ENCODE measurements at places on chromosomes 4 and X. TPM values are rescaled to one million over a fixed set of nuclear protein-coding genes. Genes with fewer than 3 reads are reported as not detected.

DNA sequence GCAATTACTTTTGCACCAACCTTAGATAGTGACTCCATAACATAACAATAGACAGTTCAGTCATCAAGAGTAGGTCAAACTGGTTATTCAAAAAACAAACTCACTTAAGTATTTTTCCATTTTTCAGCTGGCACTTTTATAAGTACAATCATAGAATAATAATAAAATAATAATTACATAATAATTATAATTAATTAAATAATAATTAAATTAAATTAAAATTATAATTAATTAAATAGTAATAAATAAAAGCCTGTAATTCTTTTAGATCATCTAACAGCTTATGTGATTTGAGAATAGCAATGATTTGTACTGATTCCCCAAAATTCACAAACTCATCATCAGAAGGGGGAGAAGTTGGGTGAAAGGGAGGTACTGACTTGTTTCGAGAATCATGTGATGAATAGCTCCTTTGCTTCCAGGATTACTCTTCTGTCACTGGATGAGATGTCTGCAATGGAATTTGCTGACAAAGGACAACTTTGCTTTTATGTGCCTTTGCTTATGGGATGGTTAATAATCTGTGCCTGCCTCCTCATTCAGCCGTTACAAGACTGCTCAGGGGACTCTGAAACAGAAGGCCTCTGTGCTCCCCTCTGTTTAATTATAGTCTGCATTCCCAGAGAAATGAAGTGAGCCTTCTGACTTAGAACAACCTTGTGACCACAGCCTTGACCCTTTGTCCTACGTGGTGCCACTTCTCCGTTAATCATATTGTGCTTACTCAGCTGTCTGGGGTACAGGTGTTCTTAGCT lies 104.8 kb upstream of the ENPEP start:
- DNase-seq: peak; percentile 97

DNA sequence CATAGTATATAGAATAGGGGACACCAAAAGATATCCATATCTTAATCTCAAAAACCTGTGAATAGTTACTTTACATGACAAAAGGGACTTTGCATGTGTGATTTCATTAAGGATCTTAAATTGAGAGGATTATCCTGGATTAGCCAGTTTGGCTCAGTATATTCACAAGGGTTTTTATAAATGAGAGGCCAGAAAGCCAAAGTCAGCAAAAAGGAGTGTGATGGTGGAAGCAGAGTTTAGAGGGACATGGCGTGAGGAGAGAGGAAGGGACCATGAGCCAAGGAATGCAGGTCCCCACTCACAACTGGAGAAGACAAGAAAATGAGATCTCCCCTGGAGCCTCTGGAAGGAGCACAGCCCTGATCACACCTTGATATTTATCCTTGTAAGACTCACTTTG lies 648.5 kb upstream of the LCORL start:
- DNase-seq: no peak

GRCh38 chrX:29435396-29435795 lies 780.0 kb upstream of the MAGEB2 start:
- no peak for DNase-seq

GRCh38 chrX:100381619-100382018 lies 28.5 kb downstream of the PCDH19 start:
- DNase-seq: no peak

The FGA gene
- total RNA-seq: not detected

GRCh38 chr4:36712013-36712412 lies 430.6 kb downstream of the DTHD1 start:
- no peak for DNase-seq

GRCh38 chr4:10053635-10054453 lies 32.5 kb upstream of the SLC2A9 start:
- no peak for DNase-seq

DNA sequence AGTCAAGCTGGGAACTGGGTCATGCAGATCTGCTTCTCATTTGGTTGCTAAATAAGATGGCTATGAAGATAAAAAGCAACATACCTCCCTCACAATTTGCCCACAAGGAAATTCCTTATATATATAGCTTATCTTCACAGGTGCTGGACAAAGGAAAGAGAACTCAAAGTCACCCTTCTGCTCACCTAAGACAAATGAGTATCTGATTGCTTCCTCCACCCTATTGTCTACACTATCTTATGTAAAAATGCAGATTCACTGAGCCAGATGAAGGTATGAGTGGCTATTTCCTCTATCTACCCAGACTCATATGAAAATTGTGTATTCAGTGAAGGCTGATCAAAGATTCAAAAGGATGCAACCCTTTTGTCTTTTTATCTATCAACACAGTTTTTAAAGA lies 50.8 kb downstream of the CHM start:
- DNase-seq: no peak

GRCh38 chr4:41427931-41428600 lies 109.9 kb upstream of the LIMCH1 start:
- no peak for DNase-seq

The PDE6B gene
- total RNA-seq: 19.7 TPM

DNA sequence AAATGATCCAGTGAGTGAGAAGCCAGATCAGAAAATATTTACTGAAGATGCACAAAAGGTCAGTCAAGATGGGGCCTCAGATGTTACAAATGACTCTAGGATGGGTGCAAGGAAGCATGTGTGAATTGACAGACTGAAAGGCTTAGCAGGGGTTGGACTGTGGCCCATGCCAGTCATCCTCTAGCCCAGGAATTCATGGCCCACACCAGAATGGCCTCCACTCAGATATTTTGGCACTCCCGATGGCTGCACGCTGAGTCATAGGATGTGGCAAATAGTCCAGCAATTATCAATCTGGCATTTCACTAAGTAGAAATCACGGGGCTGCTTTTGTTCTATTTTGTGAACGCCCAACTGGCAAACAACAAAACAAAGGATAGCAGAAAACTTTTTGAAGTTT lies 406.5 kb downstream of the IQCM start:
- DNase-seq: peak; percentile 26

The SERPINA7 gene
- not detected for total RNA-seq

The ZNF518B gene
- 44.2 TPM for total RNA-seq

- DNase-seq: no peak
Measured at GRCh38 chr4:71230271-71231128, 108.3 kb upstream of the SLC4A4 start.

GRCh38 chr4:182711211-182711610 lies 206.0 kb downstream of the DCTD start:
- no peak for DNase-seq

GRCh38 chr4:99821918-99822503 lies 5.4 kb downstream of the DAPP1 start:
- DNase-seq: no peak

GRCh38 chr4:169256856-169257761 lies 13.6 kb downstream of the SH3RF1 start:
- DNase-seq: no peak

DNA sequence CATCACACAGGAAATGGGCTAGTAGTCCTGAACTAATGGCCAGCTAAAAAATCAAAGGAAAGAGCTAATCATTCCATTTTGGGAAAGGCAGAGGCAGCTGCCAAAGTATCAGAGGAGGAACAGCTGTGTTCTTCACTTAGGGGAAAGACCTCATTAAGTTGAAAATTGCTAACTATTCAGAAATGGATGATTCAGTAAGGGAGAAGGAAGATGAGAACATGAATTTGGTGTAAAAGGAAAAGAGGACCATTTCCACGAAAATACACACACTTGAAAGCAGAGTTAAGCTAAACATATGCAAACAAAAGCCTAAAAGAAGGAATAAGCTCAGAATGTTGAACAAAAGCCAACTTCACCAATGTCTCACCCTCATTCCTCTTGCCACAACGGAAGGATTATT lies 90.4 kb downstream of the PCDH19 start:
- DNase-seq: no peak

DNA sequence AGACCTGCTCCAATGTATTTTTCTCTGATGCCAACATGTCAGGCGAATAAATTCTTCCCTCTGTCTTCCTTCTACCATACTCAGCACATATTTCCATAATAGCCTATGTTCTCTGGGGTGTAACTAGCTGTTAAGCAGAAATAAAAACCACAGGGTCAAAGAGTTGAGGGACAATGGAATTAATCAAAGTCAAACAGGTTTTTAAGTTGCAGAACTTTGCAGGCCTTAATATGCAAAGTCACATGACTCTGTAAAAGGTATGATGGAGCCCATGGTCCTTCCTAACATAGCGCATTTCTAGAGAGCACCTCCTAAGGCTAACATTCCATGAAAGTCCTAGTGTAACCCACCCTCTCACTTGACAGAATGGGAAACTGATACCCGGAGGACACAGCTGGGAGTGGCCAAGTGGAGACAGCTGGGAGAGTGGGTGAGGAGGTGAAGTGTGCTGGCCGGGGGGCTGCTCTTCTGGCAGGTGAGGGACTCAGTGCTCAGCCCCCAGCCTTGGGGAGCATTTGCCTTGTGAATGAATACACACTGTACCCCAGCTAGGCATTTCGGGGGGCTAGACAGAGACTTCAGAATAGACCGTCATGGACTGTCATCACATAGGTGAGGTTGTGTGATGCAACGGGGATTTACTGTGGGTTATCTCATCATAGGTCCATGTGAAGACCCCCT lies 8.4 kb upstream of the SORCS2 start:
- no peak for DNase-seq

- DNase-seq: no peak
Measured at GRCh38 chrX:115058276-115058675, 40.9 kb upstream of the IL13RA2 start.

- no peak for DNase-seq
Measured at GRCh38 chr4:2981256-2981819, 18.0 kb downstream of the GRK4 start.

- no peak for DNase-seq
Measured at GRCh38 chr4:1826531-1827350, 29.2 kb downstream of the LETM1 start.

DNA sequence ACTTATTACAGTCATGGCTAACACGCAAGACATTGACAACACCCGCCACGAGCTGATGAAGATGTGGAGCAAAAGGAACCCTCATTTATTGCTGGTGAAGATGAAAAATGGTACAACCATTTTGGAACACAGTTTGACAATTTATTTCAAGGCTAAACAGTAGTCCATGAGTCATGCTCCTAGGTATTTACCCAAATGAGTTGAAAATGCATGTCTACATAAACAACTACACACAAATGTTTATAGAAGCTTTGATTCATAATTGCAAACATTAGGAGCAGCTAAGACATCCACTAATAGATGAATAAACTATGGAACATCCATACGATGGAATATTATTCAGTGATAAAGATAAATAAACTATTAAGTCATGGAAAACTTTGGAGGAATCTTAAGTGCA lies 580.1 kb downstream of the RAPGEF2 start:
- DNase-seq: no peak

GRCh38 chr4:26482508-26483462 lies 7.5 kb downstream of the CCKAR start:
- no peak for DNase-seq

DNA sequence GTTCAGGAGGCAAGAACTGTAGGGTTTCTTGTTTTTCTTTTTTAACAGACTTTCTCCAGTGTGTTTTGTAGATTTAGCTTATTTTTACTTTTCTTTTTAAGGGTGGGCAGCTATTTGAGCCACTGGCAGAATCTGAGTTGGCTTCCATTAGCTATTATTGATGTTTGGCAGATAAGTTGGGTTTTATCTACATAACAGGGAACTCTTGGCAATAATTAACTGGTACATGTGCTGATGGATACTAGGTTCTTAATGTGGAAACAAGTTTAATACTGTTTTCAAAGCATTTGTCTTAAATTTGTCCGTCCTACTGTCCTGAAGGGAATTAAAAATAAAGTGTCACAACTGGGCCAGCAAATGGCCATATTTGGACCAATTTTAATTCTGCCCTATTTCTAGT lies 80.5 kb downstream of the PHOX2B start:
- no peak for DNase-seq

The NHSL2 gene
- total RNA-seq: 1.6 TPM

The HTRA3 gene
- total RNA-seq: 4.7 TPM

- no peak for DNase-seq
Measured at GRCh38 chrX:79259073-79259689, 108.0 kb downstream of the ITM2A start.

GRCh38 chrX:122115604-122116003 lies 1068.2 kb downstream of the GLUD2 start:
- DNase-seq: no peak

Measured in kidney epithelial cell (primary cell).